ENCODE measurements at places on chromosomes 7 and 10.

DNA sequence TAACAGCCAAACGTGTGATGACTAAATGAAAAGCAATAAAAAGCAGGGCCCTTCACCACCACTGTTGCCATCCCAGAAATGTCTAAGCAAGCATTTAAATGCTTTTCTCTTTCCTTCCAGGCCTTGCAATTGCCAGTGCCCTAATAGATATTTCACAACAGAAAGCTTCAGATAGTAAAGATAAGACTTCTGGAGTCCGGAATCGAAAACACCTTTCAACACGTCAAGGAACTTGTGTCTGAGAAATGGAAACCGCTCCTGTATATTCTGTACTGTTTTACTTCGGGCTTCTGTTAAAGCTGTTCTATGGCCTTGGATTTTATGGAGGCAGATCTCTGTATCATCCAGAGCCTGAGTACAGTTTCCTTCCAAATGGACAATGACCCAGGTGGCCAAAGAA is 328.5 kb downstream of the GFRA1 start:
- no peak for DNase-seq

- DNase-seq, result no peak
Observed at GRCh38 chr7:99203092-99203491, 4.8 kb downstream of the KPNA7 start.

DNA sequence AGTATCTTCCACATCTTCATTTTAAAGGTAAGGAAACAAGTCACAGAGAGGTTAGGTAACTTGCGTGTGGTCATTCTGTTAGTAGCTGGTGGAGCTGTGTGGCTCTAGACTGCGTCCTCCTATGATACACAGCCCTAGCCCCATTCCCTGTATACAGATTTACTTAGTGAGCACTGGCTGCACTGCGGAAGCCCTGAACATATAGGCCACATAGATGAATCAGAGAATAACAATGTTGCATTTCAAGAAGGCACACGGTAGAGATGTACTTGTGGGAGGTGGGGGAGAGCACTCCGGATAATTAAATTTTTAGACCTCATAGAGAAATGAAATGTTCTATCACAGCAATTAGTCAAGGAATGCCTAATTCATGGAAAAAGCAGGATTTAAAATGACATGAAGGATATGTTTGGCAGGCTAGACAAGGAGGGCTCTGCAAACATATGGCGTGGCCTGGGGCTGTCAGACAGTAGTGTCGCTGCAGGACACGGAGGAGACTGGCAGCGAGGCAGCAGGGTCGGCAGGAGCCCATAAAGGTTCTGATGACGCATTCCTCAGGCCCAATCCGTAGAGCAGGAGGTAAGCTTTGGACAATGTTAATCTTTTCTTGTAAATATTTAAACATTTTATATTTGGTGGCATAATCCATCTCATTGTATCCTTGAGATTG is 29.5 kb downstream of the RAB11FIP2 start:
- DNase-seq, result no peak

- DNase-seq, result no peak
Observed at GRCh38 chr7:101121991-101122932, 4.6 kb upstream of the SERPINE1 start.

DNA sequence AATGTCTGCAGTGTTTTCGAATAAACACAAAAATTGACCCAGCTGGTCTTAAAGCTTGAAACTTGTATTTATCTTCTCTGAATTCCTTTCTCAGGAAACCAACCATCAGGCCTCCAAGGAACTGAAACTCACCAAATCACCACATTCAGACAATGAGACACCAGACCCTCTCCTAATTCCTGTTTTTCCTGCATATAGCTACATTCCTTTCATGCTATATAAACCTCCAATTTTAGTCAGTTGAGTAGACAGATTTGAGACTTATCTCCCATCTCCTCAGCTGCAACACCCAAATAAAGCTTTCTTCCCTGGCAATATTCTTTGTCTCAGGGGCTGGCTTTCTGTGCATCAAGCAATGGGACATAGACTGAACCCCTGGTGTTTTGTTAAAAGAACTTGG is 317.0 kb downstream of the CACNA2D1 start:
- no peak for DNase-seq

GRCh38 chr7:112853422-112853821 is 63.2 kb upstream of the TMEM168 start:
- no peak for DNase-seq

- no peak for DNase-seq
Observed at GRCh38 chr7:149615690-149616270, 118.2 kb upstream of the ZNF746 start.
